EL (cell line): ENCODE measurements at places on chromosomes 11 and 22.

DNA sequence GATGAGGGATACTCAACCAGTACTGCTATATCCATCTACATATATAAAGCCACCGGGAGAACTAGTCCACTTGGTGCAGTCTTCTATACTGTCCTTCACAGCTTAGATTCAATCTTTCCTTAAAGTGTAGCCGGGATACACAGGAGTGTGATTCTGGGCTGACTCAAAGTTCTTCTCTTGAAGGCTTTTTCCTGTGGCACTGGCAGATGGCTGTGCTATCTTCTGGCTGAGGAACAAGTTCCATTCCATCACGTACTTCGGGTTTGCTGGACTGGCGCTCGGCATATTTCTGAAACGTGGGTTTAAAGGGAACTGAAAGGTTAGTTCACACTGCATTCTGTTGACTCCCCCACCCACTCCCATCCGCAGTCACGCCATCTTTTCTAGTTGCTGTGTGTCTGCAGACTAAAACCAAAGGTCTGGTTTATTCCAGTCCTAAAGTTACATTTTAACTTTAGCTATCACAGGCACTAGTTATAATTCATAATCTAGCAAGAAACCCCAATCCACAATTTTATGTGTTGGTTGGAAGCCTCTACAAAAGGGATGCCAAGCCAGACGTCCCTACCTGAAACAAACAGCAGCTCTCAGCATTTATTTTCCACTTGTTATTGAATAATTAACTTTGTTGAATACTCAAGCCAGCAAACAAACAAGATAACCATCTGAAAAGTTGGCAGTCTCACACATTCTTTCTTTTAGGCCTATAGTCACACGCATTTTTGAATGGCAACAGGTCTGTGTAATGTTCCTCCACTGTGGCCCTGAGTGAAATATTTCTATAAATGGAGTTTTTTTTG, 7.5 kb upstream of the C11orf65 start:
- DNase-seq, result no peak

- no peak for DNase-seq
These were observed 107.7 kb downstream of the CTTN start for GRCh38 chr11:70505761-70506657.

GRCh38 chr11:67031791-67032561, 9.0 kb downstream of the SYT12 start:
- peak; percentile 67 for DNase-seq

- DNase-seq, result no peak
These were observed 313.4 kb downstream of the DLG2 start for GRCh38 chr11:85313741-85314140.

- no peak for DNase-seq
These were observed 6.9 kb downstream of the ADM start for GRCh38 chr11:10311802-10312201.

- DNase-seq, result no peak
These were observed 18.3 kb downstream of the JAML start for GRCh38 chr11:118206391-118207031.

GRCh38 chr11:29584342-29584741, 432.5 kb downstream of the KCNA4 start:
- no peak for DNase-seq

- no peak for DNase-seq
These were observed 83.4 kb downstream of the ALX4 start for GRCh38 chr11:44226490-44226889.

- DNase-seq, result no peak
These were observed 89.4 kb downstream of the PACS1 start for GRCh38 chr11:66159324-66159984.

DNA sequence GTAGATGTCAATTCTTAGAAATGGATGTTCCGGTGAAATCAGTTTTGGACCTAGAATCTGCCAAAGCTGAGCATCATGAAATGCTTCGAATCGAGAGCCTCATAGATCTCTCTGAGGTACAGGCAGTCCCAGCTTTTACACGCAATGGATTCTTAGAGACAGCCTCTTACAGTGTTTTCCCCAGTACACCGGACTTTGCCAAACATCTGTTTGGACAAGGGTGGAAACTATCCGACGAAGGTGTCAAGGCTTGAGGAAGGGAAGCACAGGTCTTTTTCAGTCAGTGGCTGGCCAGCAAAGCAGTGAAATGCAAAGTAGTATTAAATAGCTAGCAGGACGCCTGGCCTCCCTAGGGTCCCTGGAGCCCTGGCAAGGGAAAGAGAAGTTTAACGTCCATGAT, 4.9 kb downstream of the GRK3 start:
- no peak for DNase-seq

GRCh38 chr11:65136515-65137096, 2.3 kb upstream of the SYVN1 start:
- no peak for DNase-seq

DNA sequence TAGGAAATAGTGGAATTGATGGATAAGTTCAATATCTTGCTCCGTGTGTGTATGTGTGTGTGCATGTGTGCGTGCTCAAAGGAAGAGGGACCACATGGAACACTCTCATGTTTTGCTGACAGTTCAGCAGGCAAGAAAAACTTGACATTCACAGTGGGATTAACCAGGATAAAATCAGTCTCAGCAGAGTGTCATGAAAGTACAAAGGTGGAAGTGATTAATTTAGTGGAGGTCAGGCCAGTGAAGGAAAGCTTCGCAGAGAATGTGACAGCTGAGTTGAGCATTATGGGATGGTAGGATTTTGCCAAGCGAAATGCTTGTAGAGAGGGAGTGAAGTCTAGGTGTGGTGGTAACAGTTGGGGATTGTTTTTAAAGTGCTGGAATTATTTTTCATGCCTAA, 15.7 kb upstream of the FBXO3 start:
- DNase-seq, result no peak

DNA sequence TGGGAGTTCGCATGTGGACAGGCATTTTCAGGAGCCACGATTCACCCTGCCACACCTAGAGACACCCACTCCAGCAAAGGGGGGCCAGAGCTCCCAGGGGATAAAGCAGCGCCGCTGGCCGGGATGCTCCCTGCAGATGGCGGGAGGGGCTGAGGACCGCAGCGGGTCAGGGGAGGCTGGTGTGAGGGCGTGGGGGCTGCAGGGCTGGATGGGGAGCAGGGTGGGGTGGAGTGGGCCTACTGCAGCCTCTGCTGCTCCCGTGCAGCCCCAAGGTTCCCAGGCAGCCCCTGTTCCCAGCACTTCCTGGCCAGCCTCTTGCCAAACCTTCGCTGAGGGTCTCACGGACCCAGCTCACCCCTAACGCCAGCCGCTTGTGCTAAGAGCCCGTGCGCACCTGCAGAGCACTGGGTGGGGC, 13.0 kb downstream of the MUC5B start:
- DNase-seq, result no peak

GRCh38 chr22:32281072-32281471, 25.9 kb upstream of the SLC5A4 start:
- DNase-seq, result peak; percentile 59

DNA sequence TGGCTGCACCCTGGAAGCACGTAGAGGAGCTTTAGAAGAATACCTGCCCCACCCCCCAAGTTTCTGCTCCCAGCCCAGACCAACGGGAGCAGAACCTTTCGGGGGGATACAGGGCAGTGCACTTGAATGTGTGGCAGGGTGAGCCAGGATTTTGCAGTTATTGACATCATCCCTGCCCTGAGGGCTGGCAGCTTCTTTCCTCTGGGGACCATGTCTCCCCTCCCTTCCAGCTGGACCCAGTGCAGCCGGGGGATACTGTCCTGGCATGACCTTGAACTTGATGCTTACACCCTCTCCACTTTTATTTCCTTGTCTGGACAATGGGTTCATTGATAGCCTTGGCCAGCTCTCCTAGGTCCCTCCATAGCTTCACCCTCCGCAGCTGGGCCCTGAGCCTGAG, 4.1 kb upstream of the CABP7 start:
- DNase-seq, result no peak

DNA sequence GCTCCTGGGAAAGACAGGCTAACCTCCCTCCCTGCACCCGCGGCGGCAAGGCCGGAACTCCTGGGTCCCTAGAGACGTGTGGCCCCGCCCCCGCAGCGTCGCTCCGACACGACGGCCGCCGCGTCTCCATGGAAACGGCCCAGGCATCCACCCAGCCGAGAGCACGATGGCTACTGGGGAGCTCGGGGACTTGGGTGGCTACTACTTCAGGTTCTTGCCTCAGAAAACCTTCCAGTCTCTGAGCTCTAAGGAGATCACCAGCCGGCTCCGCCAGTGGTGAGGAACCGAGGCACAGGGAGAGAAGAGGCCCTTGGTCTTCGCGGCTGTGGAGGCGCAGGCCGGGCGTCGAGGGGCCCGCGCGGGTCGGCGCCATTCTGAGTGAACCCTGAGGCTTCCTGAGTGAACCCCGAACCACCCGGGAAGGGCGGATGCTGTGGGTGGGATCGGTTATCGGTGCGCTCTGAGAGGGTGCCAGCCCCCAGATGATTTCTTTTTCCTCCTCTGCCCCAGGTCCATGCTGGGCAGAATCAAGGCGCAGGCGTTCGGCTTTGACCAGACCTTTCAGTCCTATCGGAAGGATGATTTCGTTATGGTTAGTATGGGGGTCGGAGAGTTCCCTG, at the start of gene CFAP300:
CFAP300 (plus strand) TSS at position 133 of the 620 bp plus-strand sequence; CDS start at position 167, 34 bp downstream.
- DNase-seq, result peak; percentile 83

- no peak for DNase-seq
These were observed 48.3 kb upstream of the PHOX2A start for GRCh38 chr11:72292106-72292785.

DNA sequence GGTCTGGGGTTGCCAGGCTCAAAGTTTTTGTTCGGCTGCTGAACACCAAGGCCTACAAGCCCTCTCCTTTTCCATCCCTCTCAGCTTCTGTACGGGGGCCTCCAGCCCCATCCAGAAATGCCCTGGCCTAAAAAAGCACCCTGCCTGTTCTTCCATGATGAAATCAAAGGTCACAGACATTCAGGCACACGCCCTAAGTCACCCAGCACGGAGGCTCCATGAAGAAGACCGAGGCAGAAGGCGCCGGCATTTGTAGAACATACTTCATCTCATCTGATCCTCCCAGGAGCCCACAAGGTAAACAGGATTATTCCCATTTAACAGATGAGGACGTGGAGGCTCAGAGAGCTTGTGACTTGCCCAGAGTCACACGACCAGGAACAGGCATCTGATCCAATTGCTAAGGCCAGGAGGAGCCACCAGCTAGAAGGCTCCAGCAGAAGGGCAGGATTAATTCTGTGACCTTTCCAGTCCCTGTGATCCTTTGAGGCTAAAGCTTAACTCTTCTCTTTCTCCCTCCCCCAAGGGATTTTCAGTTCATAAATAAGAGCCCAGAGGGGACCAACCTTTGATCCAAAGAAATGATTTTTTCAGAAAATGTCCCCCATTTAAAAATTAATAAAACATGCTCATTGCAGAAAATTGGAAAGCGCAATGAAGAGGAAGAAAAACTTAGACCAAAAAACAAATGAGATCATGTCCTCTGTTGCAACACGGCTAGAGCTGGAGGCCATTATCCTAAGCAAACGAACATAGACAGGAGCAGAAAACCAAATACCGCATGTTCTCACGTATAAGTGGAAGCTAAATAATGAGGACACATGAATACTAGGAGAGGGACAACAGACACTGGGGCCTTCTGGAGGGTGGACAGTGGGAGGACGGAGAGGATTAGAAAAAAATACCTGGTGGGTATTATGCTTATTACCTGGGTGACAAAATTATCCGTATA, 38.7 kb downstream of the CYTH4 start:
- no peak for DNase-seq

DNA sequence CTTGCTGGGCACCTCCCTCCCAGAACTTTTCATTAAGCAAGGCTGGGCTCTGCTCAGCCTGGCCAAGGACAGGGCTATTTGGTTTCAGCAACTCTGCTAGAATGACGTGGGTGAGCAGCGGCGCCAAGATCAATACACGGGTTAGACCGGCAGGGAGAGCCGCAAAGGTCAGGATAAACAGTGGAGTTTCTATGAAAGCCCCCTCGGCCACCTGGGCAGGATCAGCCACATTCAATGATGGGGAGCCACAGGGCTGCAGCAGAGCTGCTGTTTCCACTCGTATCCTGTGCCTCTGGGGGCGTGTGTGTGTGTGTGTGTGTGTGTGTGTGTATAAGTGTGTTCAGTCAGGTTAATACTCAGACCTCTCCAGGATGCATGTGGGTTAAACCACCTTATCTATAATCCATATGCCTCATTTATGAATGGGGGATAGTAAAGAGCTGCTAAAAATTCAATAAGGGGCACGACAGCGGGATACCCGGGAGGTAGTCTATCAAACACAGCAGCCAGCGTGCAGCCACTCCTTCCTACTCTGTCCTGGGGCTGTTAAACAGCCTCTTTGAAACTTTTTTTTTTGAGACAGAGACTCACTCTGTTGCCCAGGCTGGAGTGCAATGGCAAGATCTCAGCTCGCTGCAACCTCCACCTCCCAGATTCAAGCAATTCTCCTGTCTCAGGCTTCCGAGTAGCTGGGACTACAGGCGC, 34.8 kb downstream of the MYH9 start:
- peak; percentile 60 for DNase-seq

- no peak for DNase-seq
These were observed 34.3 kb downstream of the USP28 start for GRCh38 chr11:113840932-113841664.

DNA sequence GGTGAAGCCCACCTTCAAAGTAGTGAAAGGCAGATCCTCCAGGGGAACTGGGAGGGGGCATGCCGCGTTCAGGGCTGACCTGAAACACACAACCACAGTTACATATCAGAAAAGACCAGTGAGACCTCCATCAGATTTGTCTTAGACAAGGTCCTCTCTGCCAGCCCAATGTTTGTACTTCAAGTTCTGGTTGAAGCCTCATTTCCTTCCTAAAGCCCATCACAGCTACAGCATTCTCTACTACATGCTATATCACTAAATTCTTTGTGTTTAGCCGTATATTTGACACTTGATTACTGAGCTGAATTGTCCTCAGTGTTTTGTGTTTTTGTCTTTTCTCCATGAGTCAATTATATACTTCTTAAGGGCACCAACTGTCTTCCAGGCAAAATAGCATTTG, 40.1 kb downstream of the PI4KA start:
- DNase-seq, result no peak

GRCh38 chr22:49785841-49786471, 41.7 kb downstream of the BRD1 start:
- DNase-seq, result no peak

DNA sequence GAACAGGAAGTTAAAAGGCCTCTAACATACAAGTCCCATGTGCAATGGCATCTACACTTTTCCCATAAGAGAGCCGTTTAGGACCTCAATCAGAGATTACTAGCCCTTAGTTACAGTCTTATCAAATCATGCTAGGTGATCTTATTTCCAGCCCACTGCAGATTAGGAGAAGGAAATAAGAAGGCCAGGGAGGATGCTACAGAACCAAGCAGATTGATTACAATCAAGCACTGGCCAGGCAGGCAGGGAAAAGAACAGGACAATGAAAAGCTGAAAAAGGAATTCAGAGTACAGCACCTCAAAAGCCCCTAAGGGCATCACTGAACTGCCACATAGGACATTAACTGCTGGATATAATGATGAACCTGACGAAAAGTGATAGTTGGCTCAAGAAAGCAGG, 73.0 kb downstream of the CLPB start:
- no peak for DNase-seq

GRCh38 chr11:27004103-27004502, 10.2 kb downstream of the FIBIN start:
- DNase-seq, result no peak

GRCh38 chr22:25110596-25110845, 89.1 kb upstream of the CRYBB3 start:
- no peak for DNase-seq

GRCh38 chr11:18352581-18352980, 30.2 kb downstream of the GTF2H1 start:
- DNase-seq, result peak; percentile 41

- DNase-seq, result no peak
These were observed 4.2 kb downstream of the AMPD3 start for GRCh38 chr11:10459029-10459970.
